ENCODE measurements at places on chromosomes 6 and 20.

DNA sequence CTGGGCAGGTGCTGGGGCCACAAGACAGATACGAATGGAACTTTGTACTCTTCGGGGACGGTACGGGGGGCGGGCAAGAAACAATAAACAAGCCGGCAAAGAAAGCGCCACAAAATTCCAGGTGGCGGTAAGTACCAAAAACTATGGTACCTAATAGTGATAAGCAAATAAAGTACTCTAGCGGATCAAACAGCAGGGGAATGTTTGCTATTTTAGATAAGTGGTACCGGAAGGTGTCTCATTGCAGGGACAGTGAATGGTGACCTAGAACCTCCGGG, 15.1 kb upstream of the RIPK1 start:
- no peak for DNase-seq

GRCh38 chr6:20610636-20611370, 76.5 kb downstream of the CDKAL1 start:
- DNase-seq = no peak

- DNase-seq = no peak
These were observed 1.2 kb downstream of the ACSS1 start for GRCh38 chr20:25056690-25057233.

GRCh38 chr6:55567558-55567957, 11.4 kb downstream of the HMGCLL1 start:
- DNase-seq = no peak

DNA sequence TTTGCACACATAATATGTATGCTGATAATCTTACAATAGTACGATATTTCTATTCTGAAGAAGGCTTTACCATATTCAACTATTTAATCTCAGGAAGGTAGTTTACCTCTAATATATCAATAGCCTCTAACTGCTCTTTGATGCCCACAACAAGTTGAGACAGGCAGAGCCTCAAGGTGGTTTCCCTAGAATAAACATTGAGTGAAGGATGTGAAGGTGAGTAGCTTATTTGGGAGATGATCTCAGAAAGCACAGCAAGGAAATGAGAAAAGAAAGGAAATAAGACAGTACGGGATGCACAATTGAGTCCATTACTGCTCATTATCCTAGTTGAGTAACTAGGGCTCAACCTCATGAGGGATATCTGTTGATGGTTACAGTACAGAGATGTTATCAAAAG, 638.4 kb downstream of the MAFB start:
- no peak for DNase-seq

- no peak for DNase-seq
These were observed 49.7 kb downstream of the KLHL31 start for GRCh38 chr6:53615633-53616449.

GRCh38 chr20:25389858-25390537, 637 bp downstream of the ABHD12 start:
- peak; percentile 67 for DNase-seq
